ENCODE measurements at places on chromosomes 3 and 15. TPM values are rescaled to one million over a fixed set of nuclear protein-coding genes. Genes with fewer than 3 reads are reported as not detected.

Gene TMC3
- total RNA-seq, result not detected

Gene RETNLB
- total RNA-seq, result not detected

Gene NRG4
- not detected for total RNA-seq

Gene CAPN3
- 8.6 TPM for total RNA-seq

Gene B3GNT5
- 2.7 TPM for total RNA-seq

Gene CCR3
- total RNA-seq, result not detected

Gene TTLL13
- total RNA-seq, result not detected

Gene FOXB1
- total RNA-seq, result not detected

Gene CLDN18
- total RNA-seq, result not detected

Gene RBP2
- total RNA-seq, result not detected

Gene GPR160
- 0.76 TPM for total RNA-seq

Gene EEF1AKMT4
- 7.2 TPM for total RNA-seq

GRCh38 chr3:98148751-98149150, 1.5 kb downstream of the OR5H14 start:
- DNase-seq, result no peak

DNA sequence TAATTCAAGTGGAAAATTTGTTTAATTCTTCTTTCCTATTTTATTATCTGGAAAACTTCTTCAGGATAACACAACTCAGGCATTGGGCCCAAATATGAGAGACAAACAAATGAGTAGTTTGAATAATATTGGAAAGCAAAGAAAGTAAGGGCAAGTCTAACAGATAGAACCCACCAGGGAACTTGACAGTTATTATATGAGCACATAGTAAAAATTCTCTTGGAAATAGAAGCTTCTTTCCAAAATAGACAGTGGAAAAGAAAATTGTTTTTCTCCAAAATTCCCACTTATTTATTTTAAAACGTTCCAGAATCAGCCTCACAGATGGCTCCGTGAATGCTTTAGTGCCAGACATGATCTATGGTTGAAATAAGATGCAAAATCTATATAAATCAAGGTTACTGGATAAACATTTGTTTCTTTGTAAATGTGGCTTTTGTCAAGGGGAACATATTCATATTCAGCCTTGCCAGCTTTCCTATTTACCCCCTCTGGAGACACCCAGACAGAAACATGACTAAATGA, 23.9 kb downstream of the LDHAL6B start:
- DNase-seq, result no peak

- DNase-seq, result no peak
Observed at GRCh38 chr3:183819831-183820230, 5.5 kb downstream of the MAP6D1 start.

DNA sequence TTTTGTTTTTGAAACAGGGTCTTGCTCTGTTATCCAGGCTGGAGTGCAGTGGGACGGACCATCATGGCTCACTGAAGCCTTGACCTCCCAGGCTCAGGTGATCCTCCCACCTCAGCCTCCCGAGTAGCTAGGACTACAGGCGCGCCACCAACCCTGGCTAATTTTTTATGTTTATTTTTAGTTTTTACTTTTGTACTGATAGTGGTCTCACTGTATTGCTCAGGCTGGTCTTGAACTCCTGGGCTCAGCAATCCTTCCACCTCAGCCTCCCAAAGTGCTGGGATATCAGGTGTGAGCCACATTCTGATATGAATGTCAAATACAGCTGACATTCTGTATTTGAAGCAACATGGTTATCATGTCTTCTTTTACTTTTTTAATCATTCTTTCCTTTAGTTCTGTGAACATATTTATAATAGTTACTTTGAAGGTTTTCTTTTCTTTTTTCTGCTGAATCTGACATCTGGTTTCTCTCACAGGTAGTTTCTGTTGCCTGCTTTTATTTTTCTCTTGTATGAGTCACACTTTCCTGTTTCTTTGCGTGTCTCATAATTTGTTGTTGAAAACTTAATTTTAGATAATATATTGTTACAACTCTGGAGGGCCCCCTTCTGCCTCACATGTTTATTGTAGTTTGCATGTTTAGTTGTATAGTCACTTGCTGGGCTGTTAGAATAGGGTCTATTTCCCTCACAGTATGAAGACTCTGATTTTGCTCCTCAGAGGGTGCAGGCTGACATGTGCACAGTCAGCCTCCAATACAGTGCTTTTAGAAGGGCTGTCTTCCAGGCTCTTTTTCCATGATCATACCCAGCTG, 8.4 kb upstream of the CNTN4 start:
- no peak for DNase-seq

DNA sequence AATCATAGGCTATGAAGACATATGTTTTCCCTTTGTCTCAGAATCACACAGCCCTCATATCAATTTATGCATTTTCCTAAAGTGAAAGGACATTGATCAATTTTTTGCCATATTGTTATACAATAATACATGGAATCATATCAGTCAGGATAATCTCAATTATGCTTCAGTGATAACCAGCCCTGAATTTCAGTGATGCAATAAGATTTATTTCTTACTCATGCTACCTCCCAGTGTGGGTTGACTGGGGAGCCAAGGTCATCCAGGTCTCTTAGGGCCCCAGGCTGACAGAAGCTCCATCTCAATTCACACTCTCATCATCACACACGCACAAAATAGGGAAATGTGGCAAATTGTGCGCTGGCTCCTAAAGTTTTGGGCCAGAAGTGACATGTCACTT, 44.2 kb upstream of the TNIK start:
- no peak for DNase-seq

- DNase-seq, result peak; percentile 87
Observed at GRCh38 chr15:57427367-57427821, 51.1 kb downstream of the CGNL1 start.

GRCh38 chr15:63288342-63288741, 10.9 kb downstream of the APH1B start:
- no peak for DNase-seq

DNA sequence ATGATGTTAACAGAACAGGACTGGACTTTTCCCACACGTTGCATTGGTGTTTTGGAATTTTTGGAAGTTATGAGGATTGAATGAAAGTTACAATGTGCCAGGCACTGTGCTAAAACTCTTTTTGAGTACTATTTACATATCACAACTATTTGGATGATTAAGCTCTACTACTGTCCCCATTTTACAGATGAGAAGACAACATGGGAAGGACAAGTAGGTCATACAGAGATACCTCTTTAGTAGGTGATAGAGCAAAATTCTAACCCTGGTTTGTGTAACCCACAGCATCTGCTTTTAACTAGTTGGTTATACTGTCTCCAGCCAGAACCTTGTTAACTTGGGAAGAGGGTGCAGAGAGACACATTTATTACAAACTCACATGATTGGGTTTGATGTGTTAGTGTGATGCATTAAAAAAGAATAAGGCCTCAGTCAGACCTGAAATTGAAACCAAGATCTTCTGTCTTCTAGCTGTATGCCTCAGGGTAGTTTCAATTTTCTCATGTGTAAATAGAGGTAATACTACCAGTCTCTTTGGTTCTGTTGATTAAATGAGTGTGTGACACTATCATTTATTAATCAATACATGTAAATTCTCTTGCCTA, 1.4 kb downstream of the NDUFB4 start:
- DNase-seq, result no peak

GRCh38 chr3:12905316-12906071, 64.1 kb upstream of the RPL32 start:
- no peak for DNase-seq

DNA sequence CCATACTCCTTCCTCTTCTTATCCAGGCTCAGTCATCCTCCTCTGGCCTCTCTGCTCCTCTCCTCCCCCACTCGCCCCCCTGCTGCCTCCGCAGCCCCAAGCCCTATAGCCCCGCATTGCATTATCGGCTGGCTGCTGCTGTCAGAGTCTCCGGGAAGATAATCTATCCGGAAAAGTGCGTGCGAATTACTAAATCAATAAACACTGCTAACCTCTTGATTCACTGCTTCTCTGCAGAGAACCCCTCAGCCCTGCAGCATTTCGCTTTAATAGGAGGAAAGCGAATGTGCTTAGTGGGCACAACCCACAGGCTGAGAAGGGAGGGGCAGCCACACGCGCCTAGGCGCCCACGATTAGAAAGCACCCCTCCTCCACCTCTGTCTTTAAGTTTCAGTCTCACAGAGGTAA, 167.6 kb downstream of the ABHD5 start:
- DNase-seq, result no peak

- DNase-seq, result peak; percentile 97
Observed at GRCh38 chr15:78988361-78988911, 43.6 kb upstream of the CTSH start.

GRCh38 chr3:160162440-160162839, 62.8 kb upstream of the C3orf80 start:
- no peak for DNase-seq

DNA sequence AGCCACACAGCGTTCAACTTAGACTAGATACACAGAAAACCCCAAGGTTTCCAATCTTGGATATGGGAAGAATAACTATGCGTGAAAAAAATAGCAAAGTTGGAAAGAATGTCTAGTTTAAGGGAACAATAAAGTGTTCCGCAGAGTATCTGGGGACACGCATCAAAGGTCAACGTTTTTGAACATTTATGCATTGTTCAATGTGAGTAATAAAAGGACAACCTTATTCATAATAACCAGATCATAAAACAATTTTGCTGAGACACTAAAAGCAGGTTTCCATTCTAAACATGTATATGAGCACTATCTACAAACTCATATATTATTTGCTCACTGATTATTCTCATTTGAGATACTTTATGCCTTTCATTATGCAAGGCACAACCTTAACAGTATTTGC, 7.8 kb downstream of the ANO10 start:
- DNase-seq, result no peak

DNA sequence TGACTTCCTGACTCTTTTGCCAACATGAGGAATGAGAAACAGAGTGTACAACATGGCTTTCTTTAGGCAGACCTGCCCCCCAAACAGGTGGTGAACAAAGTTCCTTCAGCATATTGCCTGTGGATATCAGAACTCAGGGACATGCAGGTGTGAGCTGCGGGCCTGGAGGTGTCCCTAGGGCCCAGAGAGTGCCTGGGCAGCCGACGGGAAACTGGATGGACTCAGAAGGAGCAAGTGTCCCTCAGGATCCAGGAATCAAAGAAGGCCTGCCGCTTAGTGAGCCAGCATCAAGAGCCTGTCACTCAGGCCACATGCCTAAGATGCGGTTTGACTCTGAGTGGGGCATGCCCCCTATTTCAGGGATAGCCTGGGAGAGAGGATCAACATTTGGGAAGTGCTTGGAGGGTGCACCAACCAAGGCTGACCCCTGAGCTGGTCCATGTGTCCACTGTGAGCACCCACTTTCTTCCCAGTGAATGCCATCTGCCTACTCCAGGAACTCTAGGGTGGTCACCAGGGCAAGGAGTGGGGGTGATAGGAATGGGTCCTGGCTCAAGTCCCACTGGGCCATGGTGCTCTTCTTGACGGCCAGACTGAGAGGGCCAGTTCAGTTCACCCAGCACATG, 16.1 kb upstream of the POLR2M start:
- no peak for DNase-seq

DNA sequence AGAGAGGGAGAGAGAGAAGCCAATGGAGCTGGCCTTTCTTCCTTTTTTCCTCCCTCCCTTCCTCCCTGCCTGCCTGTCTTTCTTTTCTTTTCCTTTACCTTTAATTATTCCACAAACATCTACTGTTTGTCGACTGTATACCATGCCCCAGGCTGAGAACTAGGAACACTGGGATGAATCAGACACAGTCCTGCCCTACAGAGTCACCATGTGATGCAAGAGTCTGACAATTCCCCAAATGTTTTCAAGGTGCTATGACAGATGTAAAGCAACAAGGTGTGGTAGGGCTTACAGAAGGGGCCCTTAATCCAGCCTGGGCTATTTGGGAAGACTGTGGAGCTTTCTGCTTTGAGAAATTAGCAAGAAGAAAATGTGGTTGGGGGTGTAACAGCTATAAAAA, 4.0 kb upstream of the SPSB4 start:
- DNase-seq, result no peak

- DNase-seq, result no peak
Observed at GRCh38 chr3:48372862-48373435, 930 bp downstream of the FBXW12 start.

DNA sequence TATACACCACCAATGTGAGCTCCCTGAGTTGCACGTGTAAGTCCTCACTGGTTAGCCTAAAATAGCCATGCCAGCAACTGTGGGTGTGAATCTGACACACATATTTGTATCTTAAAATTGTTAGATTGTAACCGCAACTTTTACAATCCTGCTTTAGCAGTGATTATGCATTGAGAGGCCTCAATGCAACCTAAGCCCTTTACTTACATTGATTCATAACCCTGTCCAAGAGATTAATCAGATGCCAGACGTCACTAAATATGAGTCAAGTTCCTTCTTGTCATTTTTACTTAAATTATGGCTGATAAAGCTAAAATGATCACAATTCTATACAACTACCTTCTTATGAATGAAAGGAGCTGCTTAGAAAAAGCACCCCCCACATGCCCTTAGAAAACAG, 46.9 kb downstream of the IL17RD start:
- no peak for DNase-seq

DNA sequence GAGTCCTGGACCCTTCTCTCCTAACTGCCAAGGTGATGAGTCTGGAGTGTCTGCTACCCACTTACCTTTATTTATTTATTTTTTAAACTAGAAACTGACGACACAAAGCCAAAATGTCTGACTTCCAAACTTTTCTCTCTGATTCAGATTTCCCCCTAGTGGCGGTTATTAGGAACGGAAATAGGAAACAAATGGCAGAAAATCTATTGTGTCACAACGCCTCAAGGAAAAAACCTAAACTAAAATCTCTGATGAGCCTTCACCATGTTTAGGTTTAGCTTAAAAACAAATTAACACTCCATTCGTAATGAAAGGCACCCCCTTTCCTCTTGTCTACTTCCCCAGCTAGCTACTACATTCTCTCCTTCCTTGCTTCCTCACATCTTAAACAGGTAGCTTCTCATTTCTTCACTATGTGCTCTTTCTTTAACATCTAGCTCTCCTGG, 94.0 kb upstream of the MEX3B start:
- peak; percentile 85 for DNase-seq

DNA sequence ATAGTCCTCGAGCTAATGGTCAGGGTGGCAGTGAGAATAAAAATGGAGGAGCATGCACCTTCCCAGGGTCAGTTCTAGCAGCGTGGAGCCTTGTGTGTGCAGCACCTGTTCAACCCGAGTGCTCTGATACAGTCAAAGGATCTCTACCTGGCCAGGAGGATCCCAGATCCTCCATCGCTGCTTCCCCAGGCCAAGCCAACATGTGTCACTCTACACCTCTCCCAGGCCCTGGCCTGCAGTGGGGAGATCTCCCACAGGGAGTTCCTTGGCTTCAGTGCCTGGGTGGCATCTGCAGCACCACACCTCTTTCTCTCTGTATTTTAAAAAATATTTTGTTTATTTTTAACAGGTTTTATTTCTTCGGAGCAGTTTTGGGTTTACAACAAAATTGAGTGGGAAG, 414.8 kb upstream of the C2CD4B start:
- DNase-seq, result no peak

DNA sequence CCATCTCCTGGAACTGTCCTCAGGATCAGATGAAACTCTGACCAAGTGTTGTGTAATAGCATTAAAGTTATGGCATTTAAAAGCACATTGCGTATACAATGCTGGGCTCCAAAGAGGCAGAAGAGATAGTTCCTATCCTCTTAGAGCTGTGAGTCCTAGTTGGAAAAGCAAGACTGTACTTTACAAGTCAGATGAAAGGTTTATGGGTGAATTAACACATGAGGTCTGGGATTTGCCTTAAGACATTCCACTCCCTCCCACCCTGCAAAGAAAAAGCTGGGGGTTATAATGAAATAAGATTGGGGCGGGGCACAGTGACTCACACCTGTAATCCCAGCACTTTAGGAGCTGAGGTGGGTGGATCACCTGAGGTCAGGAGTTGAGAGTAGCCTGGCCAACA, 35.6 kb downstream of the SNAPC5 start:
- no peak for DNase-seq

Measured in GM23248 (cell line).